B cell (primary cell): ENCODE measurements at places on chromosomes 2 and 18. TPM values are rescaled to one million over a fixed set of nuclear protein-coding genes. Genes with fewer than 3 reads are reported as not detected.

COMMD1 gene
- 18.4 and 20.6 TPM in 2 replicates for polyA plus RNA-seq

SERPINB7 gene
- not detected in 2 replicates for polyA plus RNA-seq

DNA sequence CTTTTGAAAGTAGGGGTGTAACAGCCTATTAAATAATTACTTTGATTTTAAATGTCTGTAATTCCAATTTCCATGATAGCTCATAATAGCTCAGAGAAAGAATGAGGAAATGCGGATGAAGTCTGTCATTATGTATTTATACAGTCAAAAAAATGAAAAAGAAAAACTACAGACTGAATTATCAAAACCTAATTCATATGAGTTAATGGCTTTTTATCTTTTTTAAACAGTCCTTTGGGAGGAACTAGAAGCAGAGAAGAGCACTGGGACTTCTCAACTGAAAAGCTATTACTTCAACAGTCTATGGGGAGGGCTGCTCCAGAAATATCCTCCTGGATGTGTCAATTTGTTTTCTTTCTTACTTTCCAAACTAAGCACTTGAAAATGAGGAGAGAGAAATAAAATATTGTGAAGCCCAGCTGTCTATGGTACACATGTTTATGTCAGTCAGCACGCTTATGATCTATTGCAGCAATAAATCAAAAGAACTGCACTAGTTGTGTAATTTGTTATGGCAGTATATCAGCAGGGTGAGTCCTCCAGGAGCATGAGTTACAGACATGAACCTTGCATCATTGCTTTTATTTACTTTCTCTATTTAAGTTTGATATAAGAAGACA lies 1550.2 kb downstream of the LRP1B start:
- no peak for DNase-seq

DNA sequence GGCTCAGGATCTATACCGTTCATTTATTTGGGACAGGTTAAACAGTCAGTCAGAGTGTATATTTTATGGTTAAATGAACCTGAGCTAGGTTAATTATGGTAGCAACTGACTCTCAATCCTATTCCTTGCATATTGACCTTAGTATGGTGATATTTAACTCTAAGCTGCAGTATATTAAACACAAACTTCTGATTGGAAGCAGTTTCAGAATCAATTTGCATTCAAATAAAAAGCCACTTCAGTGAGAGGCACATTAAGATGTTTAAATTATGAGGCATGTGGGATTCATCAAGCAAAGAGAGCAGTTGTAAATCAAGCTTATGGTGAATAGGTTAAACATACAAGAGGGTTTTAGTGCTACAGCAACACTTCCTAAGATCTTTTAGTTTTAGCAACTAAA lies 40.4 kb downstream of the FRZB start:
- DNase-seq = no peak

CTAGE1 gene
- not detected in 2 replicates for polyA plus RNA-seq

DNA sequence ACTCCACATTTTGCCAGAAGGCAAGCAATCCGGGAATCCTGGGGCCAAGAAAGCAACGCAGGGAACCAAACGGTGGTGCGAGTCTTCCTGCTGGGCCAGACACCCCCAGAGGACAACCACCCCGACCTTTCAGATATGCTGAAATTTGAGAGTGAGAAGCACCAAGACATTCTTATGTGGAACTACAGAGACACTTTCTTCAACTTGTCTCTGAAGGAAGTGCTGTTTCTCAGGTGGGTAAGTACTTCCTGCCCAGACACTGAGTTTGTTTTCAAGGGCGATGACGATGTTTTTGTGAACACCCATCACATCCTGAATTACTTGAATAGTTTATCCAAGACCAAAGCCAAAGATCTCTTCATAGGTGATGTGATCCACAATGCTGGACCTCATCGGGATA lies 26.8 kb downstream of the B3GNT2 start:
- no peak for DNase-seq

DNA sequence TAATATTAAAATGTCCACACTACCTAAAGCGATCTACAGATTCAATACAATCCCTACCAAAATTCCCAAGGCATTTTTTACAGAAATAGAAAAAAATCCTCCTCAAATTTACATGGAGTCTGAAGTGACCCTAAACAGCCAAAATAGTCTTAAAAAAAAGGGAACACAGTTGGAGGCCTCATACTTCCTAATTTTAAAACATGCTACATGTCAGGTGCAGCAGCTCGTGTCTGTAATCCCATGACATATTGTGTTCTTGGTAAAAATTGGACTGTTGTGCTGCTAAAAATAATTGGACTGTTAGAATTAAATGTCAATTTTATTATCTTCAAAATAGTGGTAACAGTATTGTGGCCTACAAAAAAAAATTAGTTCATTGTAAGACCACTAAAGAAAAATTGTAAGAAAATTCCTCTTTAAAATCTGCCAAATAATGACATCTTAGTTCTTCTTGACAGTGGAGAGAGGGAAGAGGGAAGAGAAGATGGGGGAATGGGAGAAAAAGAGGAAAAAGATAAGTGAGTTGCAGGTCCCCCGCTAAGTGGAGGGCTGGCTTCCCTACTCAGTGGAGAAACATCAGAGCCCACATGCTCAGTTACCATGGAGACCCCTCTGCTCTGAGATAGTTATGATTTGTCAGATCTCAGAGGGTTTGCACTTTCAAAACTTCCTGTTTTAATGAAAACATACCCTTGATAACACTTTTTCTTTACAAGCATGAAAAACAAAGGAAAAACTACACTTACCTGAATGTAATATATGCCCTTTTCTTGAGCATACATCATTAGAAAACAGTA lies 46.5 kb downstream of the UNC50 start:
- peak; percentile 38 for DNase-seq

DNA sequence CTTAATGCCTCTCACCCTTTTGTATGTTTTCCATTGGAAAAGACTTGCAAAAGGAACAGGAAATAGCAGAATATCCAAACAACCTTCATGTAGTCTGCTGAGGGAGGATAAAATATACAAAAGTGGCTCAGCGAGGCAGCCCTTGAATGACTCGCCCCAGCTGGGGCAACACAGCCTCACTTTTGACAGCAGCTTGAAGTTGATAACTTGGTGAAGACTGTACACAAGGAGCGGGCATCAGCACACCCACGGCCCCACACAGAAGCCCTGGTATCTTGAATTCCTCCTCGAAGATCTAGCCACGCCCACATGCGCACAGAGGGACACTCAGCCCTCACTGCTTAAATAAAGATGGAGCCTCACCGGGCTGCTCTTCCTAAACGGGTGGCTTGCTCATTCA lies 161.0 kb downstream of the IRS1 start:
- no peak for DNase-seq

ARHGAP28 gene
- not detected in 2 replicates for polyA plus RNA-seq

DNA sequence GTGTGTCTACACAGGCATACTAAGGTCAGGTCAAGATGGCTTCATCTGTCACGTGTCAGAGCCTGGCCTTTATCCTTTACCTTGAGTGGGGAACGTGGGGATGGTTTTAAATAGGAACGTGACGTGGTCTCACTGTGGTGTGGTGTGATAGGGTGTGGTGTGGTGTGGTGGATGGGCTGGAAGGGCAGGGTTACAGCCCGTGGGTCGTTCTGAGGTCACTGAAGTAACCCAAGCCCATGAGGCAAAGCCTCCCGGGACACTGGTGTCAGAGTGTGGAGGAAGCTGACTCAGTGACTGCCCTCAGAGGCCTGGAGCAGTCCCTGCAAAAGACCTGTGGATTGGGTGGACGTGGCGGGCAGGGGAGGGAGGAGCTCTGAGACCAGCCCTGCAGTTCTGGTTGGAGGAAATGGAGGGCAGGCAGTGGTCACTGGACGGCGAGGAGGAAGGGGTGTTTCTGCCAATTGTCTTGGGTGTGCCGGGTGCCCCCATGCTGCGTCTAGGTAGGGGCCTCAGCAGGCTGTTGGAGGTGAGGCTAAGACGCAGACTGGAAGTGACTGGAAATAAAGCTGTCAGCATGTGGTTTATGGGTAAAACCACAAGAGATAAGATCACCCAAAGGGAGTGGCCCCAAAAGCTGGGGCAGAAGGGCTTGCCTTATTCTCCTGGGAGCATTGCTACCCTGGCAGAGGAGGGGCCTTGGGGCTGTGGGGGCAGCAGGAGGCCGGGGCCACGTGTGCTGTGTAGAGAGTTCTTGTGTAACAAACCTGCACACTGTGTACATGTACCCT lies 84.8 kb downstream of the SH3RF3 start:
- DNase-seq = peak; percentile 57

GRCh38 chr2:74223941-74224770 lies 25.7 kb downstream of the MTHFD2 start:
- DNase-seq = no peak

DNA sequence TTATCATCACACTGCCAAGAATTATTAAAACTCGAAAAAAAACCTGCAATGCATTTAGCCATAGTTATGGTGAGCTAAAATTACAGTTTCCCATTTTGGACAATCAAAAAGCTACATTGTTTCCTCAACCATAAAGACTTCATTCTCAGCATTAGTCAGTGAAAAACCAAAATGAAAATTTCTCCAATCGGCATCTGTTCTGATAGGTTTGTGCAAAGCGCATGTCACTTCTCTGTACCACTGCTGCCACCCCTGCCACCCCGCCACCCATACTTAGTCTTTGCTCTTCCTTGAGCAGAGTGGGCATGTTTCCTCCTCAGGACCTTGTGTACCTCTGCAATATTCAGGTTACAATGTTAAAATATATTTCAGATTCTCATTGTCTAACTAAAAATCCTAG lies 7.1 kb upstream of the ZBTB14 start:
- no peak for DNase-seq

- DNase-seq = no peak
These were observed 110.9 kb upstream of the FAM98A start for GRCh38 chr2:33709951-33710350.

GRCh38 chr18:9750606-9751304 lies 42.7 kb downstream of the RAB31 start:
- DNase-seq = no peak

DNA sequence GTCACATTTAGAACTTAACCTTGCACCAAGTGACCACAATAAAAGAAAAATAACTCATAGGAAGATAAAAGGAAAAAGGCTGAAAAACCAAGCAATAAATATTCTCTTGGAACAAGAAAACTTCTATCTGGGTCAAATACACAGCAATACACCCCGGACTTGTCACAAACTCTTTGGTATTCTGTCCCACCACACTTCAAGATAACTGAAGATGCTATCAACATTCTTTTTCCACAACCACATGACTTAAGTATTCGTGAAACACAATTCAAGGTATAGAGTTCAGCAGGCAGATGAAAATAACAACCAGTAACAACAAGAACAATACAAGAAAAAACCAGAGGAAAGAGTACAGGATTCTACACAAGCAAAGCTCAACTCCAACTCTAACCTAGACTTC lies 18.0 kb downstream of the MBD2 start:
- DNase-seq = no peak

SERPINB13 gene
- polyA plus RNA-seq = not detected in 2 replicates

- no peak for DNase-seq
These were observed 250.9 kb downstream of the PTH2R start for GRCh38 chr2:208657468-208657867.

CFAP65 gene
- polyA plus RNA-seq = not detected in 2 replicates

BABAM2 gene
- 16.4 and 22.3 TPM in 2 replicates for polyA plus RNA-seq

DNA sequence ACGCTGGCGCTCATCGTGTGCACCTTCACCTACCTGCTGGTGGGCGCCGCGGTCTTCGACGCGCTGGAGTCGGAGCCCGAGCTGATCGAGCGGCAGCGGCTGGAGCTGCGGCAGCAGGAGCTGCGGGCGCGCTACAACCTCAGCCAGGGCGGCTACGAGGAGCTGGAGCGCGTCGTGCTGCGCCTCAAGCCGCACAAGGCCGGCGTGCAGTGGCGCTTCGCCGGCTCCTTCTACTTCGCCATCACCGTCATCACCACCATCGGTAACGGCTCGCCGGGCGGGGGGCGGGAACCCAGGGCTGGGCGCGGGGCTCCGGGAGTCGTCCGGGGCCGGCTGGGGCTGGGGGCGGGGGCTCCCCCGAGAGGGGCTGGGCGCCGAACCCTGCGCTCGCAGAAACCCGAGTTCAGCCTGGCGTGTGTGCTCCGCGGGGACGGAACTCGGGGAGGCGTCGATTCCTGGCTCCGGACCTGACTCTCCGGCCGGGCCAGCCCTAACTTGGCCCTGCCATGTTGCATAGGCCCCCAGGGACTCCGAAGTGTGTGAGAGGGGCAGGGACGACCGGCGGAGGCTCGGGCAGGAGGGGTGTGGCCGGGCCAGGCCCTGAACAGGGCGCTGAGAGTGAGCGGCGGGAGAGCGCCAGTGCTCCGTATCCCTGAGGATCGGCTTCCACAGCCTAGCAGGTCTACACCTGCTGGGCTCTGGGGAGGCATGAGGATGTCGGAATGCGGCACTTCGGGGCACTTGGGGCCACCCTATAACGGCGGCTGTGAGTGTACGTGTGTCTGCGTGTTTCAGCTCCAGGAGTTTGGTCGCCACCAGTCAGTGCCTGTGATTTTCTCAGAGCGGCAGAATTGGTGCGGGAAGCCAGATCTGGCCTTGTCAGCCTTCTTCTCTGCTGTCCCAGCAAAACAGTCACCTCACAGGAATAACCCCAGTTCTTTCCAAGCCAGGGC lies 651 bp downstream of the KCNK3 start:
- DNase-seq = no peak

DNA sequence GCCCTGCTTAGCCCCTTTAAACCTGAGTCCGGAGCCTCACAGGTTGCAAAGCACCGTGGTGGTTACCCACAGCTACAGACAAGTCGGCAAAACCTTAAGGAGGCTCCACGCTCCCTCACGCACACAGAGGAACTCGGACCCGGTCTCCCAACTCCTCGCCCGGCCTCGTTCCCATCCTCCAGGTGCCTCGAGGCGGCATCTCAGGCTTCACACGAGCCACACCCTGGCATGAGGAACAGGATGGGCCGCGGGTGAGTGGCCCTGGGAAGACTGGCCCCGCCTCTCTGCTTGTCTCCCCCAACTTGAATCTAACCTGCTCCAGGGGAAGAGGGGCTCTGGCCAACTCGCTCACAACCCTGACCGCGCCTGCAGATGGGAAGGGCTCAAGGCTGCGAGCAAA lies 97.4 kb downstream of the EIPR1 start:
- no peak for DNase-seq

GRCh38 chr18:50320719-50321118 lies 33.2 kb upstream of the CXXC1 start:
- no peak for DNase-seq

DNA sequence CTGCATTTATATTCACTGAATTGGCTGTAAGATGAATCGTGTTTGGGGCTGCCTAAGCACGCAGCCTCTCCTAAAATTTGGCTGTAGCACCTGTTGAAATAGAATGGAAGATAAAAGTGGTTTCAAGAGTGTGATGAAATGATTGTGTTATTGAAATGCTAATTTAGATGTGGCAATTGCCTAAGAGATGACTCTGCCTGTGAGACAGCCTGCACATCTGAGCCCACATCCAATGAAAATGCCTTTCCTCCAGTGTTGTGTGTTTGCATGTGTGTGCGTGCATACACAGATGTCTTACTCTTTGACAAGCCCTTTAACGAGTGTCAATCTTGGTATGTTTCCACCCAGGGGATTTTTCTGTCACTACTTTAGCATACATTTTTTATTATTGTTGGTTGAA lies 346.9 kb downstream of the MEIS1 start:
- DNase-seq = no peak

- peak; percentile 59 for DNase-seq
These were observed 627 bp downstream of the CDCA7 start for GRCh38 chr2:173355132-173355865.

HSBP1L1 gene
- polyA plus RNA-seq = 3.7 and 4.6 TPM in 2 replicates
